ENCODE measurements at places on chromosomes 6 and 20. TPM values are rescaled to one million over a fixed set of nuclear protein-coding genes. Genes with fewer than 3 reads are reported as not detected.

The SPATS1 gene
- total RNA-seq, result not detected

The EDEM2 gene
- total RNA-seq, result 78.1 TPM

DNA sequence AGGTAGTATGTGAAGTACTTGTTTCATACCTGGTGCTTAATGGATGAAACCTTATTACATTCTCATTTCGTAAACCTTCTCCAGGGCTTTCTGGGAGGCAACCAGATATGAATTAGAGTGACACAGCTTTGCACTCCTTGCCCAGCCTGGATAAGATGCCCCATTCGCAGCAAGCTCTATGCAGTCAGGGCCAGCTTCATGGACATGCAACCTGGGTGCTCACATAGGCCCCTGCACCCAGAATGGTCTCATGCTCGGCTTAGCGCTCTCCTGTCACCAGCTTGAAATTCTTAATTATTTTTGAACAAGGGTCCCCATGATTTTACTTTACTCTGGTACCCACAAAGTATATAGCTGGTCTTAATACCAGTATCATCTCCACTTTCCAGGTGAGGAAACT lies 11.3 kb upstream of the PTGIS start:
- no peak for DNase-seq

DNA sequence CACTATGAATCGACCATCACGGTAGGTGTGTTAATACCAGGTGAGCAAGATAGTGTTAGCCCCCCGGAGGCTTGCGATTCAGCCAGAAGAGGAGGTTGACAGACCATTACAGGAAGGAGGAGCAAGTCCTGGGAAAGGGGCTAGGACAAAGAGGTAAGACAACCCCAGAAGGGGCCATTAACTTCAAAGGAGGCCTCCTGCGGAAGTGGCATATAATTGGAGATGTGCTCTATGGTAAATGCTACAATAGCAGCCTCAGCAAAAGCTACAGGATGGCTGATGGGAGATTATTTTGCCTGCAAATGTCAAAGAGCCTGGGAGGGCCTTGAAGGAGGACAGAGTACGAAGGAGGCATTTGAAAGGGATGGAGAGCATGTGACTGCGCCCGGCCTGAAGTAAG lies 108.6 kb upstream of the CITED2 start:
- no peak for DNase-seq

DNA sequence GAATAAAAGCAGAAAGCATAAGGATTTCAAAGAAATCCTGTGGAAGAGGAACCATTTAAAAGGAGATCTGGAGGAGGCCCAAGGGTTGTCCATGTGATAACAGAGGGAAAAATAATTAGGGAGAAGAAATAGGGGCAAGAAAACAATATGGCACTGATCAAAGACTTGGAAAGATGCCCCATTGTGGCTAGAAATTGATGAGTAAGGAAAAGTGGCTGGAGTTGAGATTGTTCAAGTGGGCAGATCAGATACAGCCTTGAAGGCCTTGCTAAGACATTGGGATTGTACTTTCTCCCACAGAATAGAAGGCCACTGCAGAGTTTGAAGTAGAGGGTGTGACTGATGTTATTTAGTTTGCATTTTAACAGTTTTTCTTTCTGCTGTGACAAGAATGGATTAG lies 213.3 kb downstream of the CBLN4 start:
- DNase-seq, result no peak

The TMEM14C gene
- 255 TPM for total RNA-seq

The BPIFB2 gene
- total RNA-seq, result not detected

- no peak for DNase-seq
These were observed 380.6 kb downstream of the TENT5A start for GRCh38 chr6:81371930-81372329.

The GNAS-AS1 gene
- 0.65 TPM for total RNA-seq

The SALL4 gene
- total RNA-seq, result 0.15 TPM

The HRH3 gene
- not detected for total RNA-seq

- DNase-seq, result no peak
These were observed 143.1 kb downstream of the CEP57L1 start for GRCh38 chr6:109238396-109238795.

The KIAA1755 gene
- not detected for total RNA-seq

DNA sequence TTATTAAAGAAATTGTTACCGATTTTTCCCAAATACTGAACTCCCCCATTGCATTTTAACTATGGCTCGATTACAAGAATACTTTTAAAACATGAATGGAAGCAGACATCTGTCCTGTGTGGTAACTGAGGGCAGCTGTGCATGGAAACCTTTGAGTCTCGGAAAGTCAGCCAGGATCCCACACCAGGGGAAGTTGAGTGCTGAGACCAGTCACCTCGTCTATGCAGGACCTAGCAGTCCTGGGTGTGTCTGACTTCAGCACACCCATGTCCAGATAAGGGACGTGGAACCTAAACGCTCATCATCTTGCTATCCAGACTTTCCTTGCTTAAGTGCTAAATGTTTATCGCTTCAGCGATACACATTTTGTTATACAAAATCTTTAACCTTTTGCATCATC lies 6.1 kb downstream of the RIN2 start:
- no peak for DNase-seq

The SLC25A27 gene
- 15.3 TPM for total RNA-seq

DNA sequence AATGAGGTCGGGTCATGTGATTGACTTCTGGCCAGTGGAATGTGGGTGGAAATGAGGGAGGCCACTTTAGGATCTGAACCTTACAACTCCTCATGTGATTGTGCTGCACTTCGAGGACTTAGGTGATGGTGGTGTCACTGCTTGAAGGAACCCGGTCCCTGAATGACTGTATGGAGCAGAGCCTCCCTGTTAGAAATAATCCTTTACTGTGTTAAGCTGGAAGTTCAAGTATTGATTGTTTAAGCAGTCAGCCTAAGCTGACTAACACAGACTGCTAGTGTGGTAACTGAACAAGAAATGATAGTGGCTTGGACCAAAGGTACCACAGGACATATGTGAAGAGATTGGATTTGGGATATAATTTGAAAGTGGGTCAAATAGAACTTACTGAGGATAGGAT lies 138.0 kb downstream of the OPN5 start:
- DNase-seq, result no peak

DNA sequence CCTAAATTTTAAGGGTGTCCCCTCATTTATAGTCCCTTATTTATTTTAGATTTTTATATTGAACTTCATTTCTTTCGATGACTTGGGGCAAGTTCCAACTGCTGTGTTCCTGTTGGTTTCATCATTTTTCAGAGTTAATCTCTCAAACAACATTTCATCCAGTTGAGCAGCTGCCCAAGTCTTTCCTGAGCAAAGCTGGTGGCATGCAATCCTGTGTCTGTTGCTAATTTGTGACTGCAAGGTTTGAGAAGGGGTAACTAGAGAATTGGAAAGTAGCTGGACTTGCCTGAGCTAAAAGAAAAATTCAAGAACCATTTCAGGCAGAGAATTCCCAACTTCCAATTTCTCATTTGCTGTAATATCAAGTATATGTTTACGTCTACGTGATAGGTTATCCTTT lies 881.5 kb upstream of the SLC35B3 start:
- no peak for DNase-seq

- DNase-seq, result peak; percentile 62
These were observed 158.2 kb upstream of the PRND start for GRCh38 chr20:4563534-4563933.

GRCh38 chr20:45056473-45057173 lies 44.3 kb downstream of the KCNS1 start:
- no peak for DNase-seq

DNA sequence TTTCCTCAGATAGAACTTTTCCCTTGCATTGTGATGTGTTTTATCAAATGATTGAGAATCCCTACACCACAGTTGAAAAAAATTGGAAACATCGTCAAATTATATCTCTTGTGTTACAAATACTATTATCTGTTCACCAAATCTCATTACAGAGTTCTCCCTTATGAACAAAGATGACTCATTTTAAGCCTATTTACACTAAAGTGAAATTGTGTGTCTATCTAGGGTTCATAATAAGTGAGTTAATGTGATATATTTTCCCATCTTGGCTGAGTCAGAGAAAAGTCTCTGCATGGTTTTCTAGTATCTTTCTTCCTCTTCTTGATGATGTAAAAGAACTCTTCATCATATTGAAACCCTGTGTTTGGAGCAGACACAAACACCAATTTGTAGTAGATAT lies 1263.3 kb upstream of the EYS start:
- DNase-seq, result no peak

The CGAS gene
- 3.4 TPM for total RNA-seq

- peak; percentile 64 for DNase-seq
These were observed 64.6 kb downstream of the GFOD1 start for GRCh38 chr6:13422681-13423221.

DNA sequence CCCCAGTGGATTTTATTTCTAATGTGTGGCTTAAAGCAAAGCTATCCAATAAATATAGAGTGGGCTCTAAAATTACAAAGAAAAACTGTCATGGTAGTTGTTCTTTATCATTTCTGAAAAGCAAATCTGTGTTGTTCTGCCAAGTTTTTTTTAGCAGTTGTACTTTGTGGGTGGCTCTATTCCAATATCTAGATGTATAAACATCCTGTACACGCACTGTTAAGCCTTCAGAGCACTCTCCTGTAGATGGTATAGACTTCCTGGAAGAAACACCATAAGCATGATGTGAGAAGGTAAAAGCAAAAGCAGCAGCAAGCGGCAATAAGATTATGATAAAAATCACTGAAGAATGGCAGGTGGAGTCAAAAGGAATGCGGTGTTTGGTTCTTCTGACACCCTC lies 21.5 kb upstream of the TMEM30A start:
- no peak for DNase-seq

DNA sequence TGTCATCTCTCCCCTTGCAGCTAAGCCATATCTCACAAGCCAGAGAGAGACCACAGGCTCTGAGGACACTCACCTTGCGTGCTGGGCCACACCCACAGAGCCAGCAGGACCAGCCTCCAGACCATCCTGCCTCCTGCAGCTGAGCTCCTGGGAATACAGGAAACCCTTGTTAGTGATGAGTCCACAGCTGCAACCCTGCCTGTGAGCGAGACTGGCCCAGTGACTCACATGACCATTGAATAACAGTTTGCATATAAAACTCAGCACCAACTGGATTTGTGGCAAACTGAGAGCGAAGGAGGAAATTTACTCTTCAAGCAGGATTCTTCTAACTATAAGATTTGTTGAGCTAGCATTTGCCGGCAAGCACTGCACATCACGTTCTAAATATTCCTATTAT lies 3.0 kb downstream of the THBS2 start:
- peak; percentile 51 for DNase-seq

- DNase-seq, result no peak
These were observed 4.6 kb downstream of the EMILIN3 start for GRCh38 chr20:41361757-41362747.

DNA sequence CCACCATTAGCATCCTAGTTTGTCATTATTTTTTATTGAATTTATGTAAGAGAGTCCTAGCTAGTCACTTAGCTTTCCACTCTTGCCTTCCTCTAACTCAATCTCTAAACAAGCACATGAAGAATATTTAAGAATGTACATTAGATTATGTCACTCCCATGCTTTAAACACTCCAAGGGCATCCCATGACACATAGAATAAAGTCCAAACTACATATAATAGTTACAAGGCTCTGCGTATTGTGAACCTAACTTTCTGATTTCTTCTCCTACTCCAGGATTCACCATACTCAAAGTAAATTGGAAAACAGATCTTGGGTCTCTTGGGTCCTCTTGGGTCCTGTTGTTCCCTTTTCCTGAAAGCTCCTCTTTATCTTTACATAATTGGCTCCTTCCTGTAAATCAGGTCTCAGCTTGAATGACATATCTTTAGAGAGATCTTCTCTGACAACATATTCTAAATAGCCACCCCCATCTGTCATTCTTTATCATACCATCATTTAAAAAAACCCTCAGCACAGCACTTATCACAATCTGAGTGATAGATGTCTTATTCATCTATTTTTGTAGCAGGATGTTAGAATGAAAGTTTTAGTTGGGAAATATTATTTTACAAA lies 1042.4 kb upstream of the FLRT3 start:
- no peak for DNase-seq

The SEC63 gene
- total RNA-seq, result 45.3 TPM

The GTSF1L gene
- total RNA-seq, result not detected

- no peak for DNase-seq
These were observed 9.6 kb downstream of the L3MBTL3 start for GRCh38 chr6:130027948-130028347.

DNA sequence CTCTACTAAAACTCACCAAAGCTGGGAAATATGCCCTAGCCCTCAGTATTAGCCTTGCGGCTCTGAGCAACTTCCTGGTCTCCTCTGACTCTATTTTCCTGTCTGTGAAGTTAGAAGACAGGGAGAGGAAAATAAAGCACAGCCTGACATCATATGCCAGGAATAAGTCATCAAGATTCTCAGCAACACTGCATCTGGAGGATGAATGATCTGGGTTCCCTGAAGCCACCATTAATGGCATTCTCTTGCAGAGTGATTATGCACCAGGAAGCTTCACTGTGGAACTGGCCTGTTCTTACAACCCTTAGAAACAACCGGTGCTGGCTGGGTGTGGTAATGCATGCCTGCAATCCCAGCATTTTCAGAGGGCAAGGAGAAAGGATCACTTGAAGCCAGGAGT lies 12.4 kb downstream of the ADGRF5 start:
- peak; percentile 66 for DNase-seq

DNA sequence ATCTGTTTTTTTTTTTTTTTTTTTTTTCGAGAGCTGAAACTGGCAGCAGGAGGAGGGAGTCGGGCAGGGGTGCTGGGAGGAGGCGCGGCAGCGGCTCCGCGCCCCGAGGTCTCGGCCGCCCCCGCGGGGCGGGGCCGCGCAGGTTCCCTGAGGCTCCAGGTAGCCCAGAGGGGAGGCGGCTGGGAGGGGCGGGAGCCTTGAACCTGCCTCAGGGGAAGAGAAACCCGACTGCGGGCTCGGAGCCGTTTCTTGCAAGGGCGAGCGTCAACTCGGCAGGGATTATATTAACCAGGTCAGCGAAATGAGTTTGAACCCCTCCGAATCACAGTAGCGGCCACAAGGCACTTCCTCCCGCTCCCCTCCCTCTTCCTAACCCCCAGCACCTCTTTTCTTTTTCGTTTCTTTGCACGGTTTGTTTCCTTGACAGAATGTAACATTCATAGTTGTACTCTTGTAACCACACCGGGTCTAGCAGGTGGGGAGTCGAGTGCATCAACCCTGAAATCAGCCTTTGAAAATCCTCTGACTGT lies 2.0 kb downstream of the MYB start:
- no peak for DNase-seq

DNA sequence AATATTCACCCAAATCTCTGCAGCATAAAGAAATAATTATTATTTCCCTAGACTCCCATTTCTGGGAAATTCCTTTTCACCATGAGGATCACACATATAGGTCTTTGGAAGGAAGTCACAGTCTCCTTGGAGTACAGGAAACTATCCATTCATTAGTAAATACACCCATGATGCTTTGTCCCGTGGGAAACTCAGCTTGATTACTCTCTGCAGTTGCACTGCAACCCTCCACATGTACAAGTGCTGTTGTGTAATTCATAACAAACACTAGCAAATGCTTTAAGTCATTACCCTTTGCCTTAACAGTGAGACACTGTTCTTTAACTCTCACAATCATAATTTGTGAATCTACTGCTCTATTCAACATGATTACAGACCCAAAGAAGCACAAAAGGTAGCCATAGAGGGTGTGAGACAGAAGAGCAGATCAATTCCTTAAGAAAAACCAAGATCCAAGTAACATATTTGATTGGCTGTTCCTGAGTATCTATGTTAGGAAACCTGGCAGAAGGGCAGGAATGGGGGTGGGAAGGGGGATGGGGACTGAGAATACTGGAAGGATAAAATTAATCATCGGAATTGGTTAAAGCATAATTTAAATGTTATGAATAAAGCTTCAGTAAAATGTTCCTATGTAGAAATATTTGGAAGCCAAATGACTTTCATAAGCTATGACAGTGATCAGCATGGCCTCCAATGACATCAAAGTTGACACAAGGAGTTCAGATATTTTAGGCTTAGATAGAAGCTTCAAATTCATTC lies 268.0 kb downstream of the HACE1 start:
- DNase-seq, result peak; percentile 49

Data from renal cortical epithelial cell (primary cell).